ENCODE measurements at places on chromosomes 16 and 17. TPM values are rescaled to one million over a fixed set of nuclear protein-coding genes. Genes with fewer than 3 reads are reported as not detected.

DNA sequence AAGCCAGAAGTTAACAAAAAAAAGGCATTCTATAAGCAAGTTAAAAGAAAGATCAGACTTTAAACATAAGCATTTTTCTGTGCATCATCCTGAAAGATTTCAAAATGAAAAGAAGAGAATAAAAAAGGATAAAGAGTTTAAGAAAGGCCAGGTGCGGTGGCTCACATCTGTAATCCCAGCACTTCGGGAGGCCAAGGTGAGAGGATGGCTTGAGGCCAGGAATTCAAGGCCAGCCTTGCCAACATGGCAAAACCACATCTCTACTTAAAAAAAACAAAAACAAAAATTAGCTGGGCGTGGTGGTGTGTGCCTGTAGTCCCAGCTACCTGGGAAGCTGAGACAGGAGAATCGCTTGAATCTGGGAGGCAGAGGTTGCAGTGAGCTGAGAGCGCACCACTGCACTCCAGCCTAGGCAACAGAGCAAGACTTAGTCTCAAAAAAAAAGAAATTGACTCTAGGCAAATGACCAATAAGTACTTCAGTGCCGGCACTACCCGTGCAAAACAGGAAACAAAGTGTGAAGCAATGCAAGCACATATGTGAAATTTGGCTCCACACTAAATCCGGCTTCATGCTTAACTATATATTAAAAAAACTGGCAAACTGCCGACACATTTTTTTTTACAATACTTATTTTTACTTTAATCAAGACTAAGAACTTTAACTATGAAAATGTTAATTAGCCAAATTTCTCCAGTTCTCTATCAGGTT lies 83.2 kb upstream of the C17orf78 start:
- no peak for DNase-seq

- DNase-seq = no peak
These were observed 42.3 kb downstream of the BPTF start for GRCh38 chr17:67867591-67867990.

GRCh38 chr17:35749560-35750412 lies 3.3 kb downstream of the GAS2L2 start:
- DNase-seq = no peak

Gene DNAH2
- polyA plus RNA-seq = 0.06 TPM

Gene ADAD2
- not detected for polyA plus RNA-seq

DNA sequence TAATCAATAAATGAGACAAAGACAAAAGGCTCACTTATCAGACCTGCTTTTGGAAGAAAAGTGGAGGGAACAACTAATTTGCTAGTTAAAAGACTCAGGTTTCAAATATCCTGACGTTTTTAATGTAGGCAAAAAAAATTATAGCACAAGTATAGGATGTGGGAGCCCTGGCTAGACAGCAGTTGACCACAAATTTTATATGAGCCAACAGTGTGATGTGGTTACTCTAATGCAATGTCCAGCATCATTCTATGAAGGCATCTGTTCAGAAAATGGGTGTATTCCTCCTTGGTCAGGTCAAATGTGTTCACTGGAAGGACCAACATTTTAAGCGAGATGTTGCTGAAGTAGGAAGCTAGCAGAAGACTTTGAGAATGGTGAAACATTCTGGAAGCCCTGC lies 237.4 kb downstream of the MAP2K6 start:
- DNase-seq = no peak

DNA sequence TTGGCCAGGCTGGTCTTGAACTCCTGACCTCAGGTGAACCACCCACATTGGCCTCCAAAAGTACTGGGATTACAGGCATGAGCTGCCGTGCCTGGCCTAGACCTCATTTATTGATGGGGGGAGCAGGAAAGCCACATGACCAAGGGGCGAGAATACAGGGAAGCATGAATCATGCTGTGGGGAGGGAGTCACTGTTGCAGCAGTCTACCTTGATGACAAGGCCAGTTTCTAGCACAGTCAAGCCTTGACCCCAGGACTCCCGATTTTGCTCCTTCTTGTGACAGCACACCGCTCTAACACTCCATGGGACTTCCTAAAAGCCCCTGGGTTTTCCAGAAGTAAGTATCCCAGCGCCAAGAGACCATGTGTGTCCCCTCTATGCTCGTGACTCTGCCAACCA lies 42.9 kb upstream of the IRF8 start:
- no peak for DNase-seq

Gene KREMEN2
- polyA plus RNA-seq = not detected

Gene UBE2G1
- polyA plus RNA-seq = 38.7 TPM

Gene UMOD
- polyA plus RNA-seq = not detected

DNA sequence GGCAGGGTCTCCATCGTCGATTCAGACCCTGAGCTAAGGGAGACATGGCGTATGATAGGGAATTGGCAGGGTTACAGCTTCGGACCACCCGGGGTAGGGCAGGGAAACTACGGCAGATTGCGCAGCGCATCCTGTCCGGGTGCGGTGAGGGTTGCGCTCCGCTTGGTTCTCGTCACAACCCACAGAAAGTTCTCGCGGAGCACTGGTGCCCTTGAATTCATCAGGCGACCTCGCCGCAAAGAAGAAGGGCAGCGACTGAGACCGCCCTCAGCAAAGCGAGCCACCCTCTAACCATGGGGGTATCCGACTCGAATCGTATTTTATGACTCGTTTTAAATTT lies 1.2 kb downstream of the HS3ST3B1 start:
- DNase-seq = no peak

DNA sequence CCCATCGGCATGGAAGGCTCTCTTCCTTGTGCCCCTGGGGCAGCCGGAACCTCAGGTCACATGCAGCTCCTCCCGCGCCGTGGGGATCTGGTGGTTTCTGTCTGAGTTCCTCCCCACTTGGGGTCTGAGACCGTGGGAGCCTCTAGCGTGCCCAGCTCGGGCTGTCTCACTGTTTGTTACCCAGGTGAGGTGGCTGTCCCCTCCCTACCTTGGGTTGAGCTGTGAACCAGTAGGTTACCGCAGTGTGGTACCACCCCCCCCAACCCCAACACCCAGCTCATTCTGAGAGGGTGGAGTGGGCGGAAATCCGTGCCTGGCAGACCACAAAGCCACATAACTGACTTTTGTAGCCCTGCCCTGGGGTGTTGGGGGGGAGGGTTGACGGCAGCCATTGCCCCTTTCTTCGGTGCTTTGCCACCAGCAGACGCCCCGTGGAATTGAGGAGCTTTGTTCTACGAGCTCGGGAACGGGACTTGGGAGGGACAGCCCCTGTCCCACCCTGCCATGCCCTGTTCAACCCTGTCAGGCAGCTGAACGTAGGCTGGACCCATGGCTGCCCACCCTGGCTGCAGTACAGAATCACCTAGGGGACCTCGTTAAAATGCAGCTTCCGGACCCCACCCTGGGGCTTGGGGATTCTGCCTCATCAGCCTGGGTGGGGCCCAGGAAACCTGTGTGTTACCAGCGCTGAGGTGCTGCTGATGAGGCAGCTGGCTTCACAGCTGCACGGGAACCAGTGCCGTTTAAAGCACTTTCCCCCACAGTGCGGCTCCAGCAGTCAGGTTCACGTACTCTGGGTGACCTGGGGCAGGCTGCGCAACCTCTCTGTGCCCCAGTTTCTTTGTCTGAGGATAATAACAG lies 18.5 kb downstream of the RAP1GAP2 start:
- DNase-seq = no peak

GRCh38 chr16:81748476-81749198 lies 30.5 kb upstream of the PLCG2 start:
- no peak for DNase-seq

GRCh38 chr17:18262111-18262510 lies 1.6 kb downstream of the MIEF2 start:
- DNase-seq = no peak

Gene IL32
- 30.3 TPM for polyA plus RNA-seq

GRCh38 chr16:14958970-14959369 lies 15.9 kb upstream of the PDXDC1 start:
- DNase-seq = no peak

- DNase-seq = peak; percentile 50
These were observed 193.2 kb upstream of the MYOCD start for GRCh38 chr17:12472252-12473173.

Gene KRTAP4-1
- polyA plus RNA-seq = not detected

DNA sequence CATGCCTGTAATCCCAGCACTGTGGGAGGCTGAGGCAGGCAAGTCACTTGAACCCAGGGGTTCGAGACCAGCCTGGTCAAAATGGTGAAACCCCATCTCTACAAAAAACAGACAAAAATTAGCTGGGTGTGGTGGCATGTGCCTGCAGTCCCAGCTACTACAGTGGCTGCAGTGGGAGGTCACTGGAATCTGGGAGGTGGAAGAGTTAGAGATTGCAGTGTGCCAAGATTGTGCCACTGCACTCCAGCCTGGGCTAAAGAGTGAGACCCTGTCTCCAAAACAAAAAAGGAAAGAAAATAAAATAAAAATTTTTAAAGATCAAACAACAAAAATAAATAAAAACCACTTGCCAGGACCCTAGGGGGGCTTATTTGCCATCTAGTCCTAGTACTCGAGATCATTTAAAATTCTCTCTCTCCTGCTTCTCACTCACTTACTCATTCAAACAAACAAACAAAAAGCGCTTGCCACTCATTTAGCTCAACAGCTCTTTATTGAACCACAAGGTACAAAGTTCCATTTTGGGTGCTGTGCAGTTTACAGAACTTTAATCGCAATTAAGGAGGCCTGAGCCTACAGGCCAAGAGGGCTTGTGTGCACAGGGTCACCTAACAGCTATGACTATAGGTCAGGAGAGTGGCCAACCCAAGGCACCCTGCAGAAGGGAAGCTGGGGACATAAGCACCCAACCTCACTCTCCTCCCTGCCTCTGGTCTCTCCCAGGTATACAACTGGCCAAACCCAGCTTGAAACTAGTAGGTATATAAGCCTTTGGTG lies 4.4 kb downstream of the CHD9NB start:
- no peak for DNase-seq

DNA sequence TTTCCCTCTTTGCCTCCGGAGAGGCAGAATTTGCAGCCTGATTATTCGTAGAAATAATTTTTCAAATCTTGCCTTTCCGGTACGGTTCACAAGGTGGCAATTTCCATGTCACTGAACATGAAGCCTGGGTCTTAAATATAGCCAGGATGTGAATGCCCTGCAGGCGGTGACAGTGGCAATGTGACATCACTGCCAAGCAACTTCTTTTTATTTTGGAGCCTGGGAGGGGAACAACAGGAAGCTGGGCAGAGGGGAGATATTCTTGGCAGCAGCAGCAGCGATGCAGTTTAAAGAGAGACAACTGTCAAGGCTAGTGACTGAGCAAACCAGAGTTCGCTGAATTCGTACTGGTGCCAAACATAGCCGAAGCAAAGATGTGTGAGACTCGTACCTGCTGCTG lies 171.1 kb downstream of the SNX29 start:
- DNase-seq = no peak

Gene VWA3A
- not detected for polyA plus RNA-seq

DNA sequence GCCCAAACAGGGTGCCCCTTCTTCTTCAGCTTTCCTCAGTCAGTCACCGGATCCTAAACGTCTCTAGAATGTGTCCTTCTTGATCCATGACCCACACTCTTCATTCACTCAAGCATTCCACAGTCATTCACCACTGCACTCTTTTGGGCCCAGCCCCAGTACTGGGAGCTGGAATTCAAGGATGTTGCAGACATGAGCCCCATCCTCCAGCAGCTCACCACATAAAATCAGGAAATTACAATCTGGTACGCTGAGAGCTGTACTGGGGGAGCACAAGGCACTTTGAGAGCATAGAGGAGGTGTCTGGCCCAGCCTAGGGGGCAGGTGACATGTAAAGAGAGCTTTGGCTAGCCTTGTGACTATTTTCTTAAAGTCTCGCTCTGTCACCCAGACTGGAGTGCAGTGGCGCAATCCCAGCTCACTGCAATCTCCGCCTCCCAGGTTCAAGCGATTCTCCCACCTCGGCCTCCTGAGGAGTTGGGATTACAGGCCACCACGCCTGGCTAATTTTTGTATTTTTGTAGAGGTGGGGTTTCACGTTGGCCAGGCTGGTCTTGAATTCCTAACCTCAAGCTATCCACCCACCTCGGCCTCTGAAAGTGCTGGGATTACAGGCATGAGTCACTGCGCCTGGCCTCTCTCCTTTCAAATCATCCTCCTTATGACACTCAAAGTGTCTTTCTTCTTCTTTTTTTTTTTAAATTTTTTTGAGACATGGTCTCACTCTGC lies 18.7 kb downstream of the CES4A start:
- DNase-seq = no peak

Gene ZNF629
- 5.1 TPM for polyA plus RNA-seq

DNA sequence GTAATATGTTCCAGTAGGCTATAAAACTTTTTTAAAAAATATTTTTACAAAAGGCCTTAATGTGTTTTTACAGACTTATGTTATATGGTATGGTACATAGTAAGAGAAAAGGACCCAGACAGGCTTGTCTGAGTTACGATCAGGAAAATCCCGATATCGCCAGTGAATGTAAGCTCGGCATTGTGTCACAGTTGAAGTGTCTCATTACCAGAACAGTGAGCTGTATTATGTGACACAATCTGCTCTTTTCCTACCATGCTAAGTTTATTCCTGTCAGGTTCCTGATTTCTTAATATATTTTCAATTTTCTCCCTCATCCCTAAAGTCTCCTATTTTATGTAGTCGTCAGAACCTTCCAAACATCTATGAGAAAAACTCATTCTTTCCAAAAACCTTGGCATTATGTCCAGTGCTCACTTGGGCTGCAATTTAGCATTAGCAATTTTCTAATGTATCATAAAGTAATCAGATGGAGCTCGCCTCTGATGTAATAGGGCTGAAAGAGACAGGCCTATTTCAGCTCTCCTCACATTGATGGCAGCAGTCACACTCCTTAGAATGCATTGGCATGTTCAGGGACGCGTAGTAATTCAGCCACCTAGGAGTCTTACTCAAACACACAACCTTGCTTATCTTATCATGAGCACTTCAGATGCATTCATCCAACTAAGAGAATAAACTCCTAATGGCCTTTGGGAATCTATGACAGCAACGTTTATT lies 147.6 kb upstream of the NOG start:
- no peak for DNase-seq

DNA sequence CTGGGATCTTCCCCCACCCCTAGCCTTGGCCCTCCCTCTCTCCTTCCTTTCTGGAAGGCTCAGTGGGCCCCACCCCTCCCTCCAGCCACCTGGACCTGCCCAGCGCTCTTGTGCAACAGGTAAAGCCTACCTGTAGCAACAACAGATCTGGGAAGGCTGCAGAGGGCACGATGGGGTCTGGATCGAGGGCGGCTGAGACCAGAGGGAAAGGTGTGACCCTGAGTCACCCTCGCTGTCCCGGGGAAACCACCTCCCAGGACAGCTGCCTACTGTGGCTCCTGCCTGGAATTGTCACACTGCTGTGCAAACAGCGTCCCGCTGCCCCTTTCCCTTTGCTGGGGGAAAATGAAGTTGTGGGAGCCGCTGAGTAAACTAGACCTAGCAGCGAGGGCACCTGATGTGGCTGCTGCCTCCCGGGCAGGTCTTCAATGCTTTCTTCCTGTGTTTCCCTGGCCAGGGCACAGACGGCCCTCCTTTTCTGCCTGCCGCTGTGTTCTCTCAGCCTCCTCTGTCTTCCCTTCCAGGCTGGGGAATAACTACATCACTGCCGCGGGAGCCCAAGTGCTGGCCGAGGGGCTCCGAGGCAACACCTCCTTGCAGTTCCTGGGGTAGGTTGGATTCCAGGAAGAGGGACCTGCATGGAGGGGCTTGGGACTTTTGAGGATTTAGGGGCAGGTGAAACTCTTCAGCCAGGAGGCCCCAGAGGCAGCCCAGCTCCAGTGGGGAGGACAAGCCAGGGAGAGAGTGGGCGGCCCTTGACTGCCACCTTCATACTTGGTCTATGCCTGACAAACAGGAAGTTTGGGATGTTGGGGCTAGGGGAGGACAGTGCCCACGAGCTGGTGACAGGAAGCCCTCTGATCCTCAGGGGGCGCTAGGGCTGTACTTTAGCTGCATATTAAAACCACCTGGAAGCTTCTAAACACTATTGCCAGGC lies 22.2 kb upstream of the CYLD start:
- no peak for DNase-seq
